Inflammatory macrophage treated with lipopolysaccharide for 4 hours (primary cell): ENCODE measurements at places on chromosomes 3 and 15.

- no peak for DNase-seq
Observed at GRCh38 chr3:42685363-42685881, at the start of gene KLHL40. Gene KLHL40 (plus strand): TSS chr3:42685537. CDS start chr3:42685619, 82 bp downstream.

- no peak for DNase-seq
Observed at GRCh38 chr3:29805757-29806156, 524.9 kb downstream of the RBMS3 start.

DNA sequence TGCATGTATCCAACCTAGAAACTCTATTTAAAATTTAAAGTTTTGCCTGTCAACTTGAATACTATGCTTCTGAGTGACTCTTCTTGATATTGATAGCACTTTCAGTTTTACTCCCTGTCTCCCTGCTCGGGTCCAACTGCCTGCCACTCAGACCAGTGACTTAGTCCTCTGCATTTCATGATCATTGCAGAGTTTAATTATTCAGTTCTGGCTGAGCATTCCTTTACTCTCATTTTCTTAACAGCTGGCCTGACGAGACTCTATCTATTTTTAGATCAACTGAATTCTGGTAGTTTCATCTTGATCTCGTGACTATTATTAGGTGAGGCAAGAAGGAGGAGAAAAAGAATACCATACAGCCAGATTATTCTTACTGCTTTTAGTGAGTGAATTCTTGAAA is 617.4 kb downstream of the SI start:
- DNase-seq: no peak

DNA sequence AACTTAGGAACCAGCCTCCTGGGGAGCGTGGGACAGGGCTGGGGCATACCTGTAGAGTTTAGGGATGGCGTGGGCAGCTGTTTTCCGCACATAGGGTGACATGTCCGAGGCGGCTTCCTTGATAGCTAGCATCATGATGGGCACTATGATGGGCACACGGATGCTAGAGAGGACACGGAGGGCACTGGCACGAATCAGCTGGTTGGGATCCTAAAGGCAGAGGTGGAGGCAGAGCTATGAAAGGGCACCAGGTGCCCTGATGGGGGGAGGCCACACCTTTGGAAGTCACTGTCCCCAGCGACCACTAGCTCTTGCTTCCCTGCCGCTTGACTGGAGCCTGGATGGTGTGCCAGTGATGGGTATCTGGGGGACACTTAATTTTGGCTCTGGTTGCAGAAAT is 28.3 kb downstream of the AP3B2 start:
- DNase-seq: no peak

DNA sequence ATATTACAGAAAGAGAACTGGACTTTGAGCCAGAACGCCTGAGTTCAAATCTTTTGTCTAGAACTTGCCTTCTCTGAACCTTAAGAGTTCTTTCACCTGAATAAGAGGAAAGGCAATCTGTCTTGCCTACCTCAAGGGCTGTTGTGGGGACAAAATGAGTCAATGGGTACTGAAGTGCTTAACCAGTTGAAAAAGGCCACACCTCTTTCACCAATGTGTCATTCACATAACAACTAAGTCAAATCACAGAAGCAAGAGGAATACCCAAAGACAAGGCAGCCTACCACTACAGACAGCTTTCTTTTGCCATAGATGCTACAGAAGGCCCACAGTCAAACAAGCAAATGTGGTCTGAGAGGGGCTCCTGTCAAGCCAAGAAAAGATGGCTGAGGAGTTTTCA is 39.7 kb downstream of the NBEAL2 start:
- DNase-seq: no peak

GRCh38 chr3:13365390-13366379 is 54.4 kb downstream of the NUP210 start:
- no peak for DNase-seq

GRCh38 chr3:157101486-157101885 is 58.5 kb downstream of the CCNL1 start:
- DNase-seq: peak; percentile 92

DNA sequence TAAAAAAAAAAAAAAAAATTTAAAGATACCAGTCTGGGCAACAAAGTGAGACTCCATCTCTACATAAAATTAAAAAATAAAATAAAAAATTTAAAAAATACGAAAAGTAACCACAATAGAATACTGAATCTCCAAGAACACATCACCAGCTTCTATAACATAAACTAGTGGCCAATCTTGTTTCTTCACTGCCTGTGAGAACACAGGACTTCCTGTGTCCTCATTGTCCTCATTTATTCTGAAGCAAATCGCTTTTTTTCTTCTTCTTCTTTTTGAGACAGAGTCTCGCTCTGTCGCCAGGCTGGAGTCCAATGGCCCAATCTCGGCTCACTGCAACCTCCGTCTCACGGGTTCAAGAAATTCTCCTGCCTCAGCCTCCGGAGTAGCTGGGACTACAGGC is 28.6 kb upstream of the RAB7A start:
- peak; percentile 48 for DNase-seq

- DNase-seq: peak; percentile 96
Observed at GRCh38 chr3:34361921-34362320, 563.5 kb downstream of the PDCD6IP start.

- DNase-seq: no peak
Observed at GRCh38 chr3:79937567-79937966, 169.8 kb upstream of the ROBO1 start.

DNA sequence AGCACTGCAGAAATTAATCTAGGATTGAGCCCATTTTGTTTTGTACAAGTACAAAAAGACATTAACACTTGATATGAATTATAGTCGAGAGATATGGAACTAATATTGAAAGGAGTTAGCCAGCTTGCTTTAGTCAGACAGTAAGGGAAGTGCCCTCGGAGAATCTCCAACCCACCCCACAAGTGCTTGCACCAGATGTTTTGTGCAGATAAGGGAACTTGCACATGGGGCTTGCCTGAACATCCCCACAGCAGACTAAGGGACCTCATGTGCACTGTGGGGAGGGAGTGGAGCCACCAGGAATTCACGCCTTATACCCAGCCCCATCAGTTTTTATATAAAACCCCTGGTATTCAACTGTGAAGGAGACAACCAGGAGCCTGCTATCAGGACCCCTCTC is 122.3 kb downstream of the EFHB start:
- DNase-seq: peak; percentile 7

DNA sequence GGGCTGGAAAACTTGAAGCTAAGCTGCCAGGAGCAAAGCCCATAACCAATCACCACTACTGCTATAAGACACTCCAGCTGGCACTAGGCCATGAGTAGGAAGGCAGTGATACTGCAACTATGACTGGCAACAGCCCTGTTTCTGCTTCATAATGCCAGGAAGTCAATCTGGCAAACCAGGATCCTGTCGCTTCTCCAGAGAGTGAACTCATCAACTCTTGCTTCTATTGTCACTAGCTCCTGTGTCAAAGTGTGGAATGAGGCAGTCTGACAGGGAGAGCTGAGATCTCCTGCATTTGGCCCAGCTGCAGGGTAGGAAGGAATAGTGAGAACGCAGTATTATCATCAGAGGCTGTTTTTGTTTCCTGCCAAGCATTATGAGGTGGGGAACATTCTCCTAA is 105.3 kb downstream of the CTNNB1 start:
- no peak for DNase-seq

- DNase-seq: peak; percentile 71
Observed at GRCh38 chr3:50238549-50239026, 2.6 kb downstream of the GNAI2 start.

GRCh38 chr15:73760330-73761329 is 7.5 kb upstream of the INSYN1 start:
- no peak for DNase-seq

GRCh38 chr3:13546667-13547171 is 2.2 kb upstream of the FBLN2 start:
- DNase-seq: no peak

DNA sequence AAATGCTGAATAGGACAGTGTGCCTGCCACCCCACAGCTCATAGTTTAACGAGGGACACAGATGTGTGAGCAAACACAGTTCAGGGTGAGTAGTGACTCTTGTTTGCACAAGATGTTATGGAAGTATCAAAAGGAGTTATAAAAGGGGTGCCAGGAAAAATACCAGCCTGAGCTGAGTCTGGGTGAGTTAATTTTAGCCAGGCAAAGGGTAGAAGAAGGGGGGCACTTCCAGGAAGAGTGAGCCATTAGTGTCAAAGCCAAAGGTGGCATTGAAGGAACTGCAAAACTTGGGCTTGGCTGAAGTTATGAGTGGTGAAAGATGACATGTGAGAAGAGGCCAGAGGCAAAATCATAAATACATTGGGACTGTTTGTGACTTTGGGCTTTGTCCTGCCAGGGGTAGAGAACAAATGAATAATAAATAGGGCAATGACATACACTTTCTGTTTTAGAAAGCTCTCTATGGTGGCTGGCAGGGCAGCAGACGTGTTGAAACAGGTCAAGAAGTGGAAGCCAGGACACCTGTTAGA is 1.9 kb upstream of the SPPL2A start:
- no peak for DNase-seq

DNA sequence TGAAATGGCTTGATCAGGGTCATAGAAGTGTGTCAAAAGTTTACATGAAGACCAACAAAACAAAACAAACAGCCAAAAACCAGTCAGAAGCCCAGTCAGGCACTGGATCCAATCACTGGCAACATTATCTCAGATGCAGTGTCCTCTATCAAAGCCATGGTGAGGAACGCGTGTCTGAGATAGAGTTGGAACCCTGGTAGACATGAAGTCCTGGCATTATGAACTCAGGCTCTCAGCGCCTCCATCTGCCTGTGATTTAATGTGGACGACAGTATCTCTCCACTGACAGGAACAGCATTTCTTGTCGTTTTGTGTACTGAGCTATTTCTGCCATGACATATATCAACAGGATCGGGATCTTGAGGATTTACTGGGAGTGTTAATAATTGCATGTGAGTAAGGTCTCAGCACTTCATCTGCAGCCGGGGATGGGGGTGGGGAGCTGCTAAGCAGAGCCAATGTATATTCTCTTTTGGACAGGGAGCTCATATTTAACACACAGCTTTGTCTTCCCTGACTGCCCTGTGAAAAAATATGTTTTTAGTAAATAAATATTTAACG is 1120.0 kb downstream of the IGSF11 start:
- no peak for DNase-seq

GRCh38 chr3:33645060-33645647 is 72.9 kb downstream of the CLASP2 start:
- DNase-seq: no peak

DNA sequence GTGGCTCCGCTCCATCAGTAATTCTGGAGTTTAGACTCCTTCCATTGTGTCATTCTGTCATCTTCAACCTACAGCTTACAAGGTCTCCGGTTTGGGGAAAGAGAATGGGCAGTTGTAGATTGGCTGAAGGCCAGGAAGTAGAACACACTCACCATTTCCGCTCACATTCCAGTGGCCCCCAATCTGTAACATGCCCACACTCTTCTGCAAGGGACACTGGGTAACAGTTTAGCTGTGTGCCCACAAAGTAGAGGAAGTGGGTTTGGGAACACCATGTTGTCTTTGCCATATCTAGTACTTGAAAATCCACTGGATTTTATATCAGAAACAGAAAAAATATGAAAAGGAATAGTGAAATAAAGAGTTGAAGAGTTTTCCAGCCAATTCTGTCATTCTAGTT is 153.5 kb downstream of the SV2B start:
- no peak for DNase-seq

DNA sequence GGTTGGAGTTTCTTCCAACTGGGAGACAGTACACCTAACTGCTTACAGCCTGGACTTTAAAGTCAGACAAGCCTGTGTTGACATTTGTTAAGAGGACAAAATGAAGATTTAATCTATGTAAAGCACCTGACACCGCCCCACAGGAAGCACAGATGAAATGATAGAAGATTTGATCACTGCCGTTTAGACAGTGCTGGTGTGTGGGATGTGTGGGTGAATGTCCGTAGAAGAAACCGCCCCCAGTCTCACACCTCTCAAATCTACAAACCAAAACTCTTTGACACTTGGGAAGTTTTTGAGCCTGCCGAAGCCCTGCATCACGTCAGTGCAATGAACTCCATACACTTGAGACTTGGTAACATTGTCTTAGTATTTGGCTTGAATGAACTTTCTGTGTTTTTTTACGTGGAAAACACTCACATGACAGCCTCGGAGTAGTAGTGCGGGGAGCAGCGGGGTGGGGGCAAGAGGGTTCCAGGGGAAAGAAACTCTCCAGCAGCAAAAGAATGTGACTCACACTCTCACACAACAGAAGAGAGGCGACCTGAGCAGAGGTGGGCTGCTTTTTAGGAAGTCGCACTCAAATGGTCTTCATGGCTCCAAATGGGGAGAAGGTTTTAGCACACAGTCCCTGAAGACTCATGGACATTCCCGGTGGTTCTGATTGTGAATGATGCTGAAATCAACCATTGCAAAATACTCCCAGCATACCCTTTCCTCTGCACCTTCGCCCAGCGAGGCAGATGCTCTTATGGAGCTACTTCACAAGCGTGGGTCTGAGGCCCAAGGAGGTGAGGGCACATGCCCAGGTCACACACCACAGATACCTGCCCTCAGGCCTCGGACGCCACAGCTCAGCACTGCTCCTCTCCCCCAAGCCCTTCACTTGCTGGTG is 79.2 kb downstream of the SRGAP3 start:
- DNase-seq: no peak

GRCh38 chr3:65785065-65785645 is 253.6 kb downstream of the MAGI1 start:
- peak; percentile 44 for DNase-seq

GRCh38 chr3:126436826-126437717 is 38.6 kb downstream of the ZXDC start:
- no peak for DNase-seq

DNA sequence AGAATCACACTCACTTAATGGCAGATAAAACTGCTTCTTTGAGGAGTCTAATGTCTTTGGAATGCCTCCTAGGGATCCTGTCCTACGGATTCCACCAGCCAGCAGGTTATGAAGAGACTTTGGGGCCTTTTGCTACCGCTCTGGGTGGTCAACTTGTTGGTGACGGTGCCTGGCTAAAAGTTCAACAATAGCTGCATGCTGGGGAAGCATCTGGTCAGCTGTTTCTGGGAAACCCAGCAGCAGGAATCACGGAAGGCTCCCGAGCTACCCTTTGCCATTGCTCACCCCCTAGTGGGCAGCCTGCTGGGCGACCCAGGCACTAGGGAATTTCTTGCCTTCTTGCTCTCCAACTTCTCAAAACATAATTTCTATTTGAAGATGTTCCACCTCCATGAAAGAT is 263.3 kb downstream of the NEK10 start:
- DNase-seq: no peak

- no peak for DNase-seq
Observed at GRCh38 chr15:48426044-48426443, 94.8 kb downstream of the DUT start.

GRCh38 chr15:97783240-97783639 is 177.3 kb upstream of the ARRDC4 start:
- no peak for DNase-seq

- peak; percentile 61 for DNase-seq
Observed at GRCh38 chr3:158731938-158732855, at the start of gene RARRES1. Gene RARRES1 (minus strand): TSS chr3:158732457. CDS start chr3:158732415, 42 bp downstream.

GRCh38 chr3:71064956-71065763 is 518.4 kb downstream of the FOXP1 start:
- peak; percentile 33 for DNase-seq

DNA sequence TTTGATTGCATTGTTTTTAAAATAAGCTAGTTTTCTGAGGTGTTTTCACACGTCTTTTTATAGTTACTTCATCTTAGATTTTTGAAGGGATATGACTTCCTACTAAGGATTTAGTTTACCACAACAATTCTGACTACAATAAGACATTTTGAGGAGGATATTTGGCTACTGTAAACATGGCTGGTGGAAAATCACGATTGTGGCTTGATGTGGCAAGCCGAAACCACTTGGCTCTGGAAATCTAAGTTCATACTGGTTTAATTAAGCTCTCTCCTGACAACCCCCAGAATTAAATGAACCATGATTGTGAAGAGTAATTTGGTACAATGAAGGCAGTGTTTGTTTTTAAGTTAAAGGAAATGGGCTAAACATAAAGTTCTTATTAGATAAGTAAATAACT is 30.8 kb downstream of the ST3GAL6 start:
- no peak for DNase-seq
